ENCODE measurements at places on chromosomes 4 and X.

- no peak for DNase-seq
These were observed 875 bp downstream of the RGS12 start for GRCh38 chr4:3293401-3294391.

- DNase-seq, result no peak
These were observed at the start of gene DTHD1 for GRCh38 chr4:36281384-36282106. TSS of gene DTHD1 (plus strand) at chr4:36281616. CDS start at chr4:36281759, 143 bp downstream.

DNA sequence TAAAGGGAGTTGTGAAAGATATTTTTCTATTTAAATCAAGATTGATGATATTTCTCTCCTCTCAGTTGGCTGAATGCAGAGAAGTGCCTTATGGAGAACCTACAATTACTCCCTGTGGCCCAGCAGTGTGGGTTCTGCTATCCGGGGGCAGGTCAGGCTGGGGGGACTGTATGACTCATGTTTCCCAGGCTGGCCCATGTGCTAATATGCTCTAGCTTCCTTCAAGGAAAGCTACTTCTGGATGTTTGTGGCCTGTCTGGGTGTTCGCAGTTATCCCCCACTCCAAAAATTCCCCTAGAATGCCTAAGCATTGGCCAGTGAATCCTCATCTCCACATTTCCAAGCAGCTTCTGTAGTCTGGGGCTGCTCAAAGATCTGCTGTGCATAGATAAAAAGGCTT is 58.9 kb upstream of the SPP1 start:
- DNase-seq, result no peak

- no peak for DNase-seq
These were observed 15.9 kb downstream of the RTL9 start for GRCh38 chrX:110374559-110374958.
